Stimulated activated CD8-positive, alpha-beta memory T cell treated with anti-CD3 and anti-CD28 coated beads, Interleukin-7, amount 100 ng/mL, for 48 hours (primary cell): ENCODE measurements at places on chromosomes 6 and 20.

DNA sequence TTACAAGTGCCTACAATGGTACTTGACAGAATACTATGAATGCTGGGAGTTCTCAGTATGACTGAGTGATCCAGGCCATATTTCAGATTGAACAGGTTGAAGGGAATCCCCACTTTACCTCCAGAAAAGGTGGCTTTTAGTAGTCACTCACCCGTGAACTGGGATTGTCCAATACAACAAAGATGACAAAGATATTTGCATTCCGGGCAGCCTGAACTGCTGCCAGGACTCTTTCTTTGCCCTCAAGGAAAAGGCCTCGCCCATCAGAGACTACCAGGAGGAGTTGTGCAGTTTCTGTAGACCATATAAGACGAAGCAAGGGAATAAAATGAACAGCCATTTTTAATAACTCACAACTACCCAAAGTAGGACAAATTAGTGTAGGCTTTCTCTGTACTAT, 6.3 kb upstream of the LYRM2 start:
- no peak for DNase-seq

DNA sequence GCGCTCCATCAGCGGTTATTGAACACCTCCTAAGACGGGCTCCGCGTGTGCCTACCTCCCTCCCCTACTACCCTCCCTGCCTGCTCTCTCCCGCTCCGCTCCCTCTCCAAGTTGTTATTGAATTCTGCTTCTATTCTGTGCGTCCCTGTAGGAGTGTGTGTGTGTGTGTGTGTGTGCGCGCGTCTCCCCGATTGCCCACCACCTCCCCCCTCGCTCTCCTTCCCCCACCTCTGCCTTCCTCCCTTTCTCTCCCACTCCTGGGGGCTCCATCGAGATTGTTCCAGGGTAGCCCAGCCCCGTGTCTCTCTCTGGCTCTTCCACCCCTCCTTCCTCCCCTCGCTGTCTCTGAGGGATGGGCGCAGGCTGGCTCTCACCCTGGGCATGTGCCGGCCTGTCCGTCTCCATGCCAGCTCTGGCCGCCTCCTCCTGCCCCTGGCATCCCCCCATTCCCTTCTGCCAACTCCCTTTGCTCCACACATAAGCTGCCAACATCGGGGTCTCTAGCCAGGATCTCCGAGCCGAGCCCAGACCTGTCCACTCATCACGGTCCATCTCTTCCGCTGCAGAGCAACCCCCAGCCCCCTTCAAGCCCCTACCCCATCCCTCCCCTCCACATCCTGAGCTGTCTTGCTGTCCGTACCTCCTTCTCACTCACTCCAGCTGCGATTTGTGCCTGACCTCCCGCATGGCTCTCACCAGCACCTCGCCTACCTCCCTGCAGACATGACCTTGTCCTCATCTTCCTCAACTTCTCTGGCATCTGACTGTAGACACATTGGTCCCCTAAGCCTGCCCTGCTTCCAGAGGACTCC, 68.5 kb downstream of the SRC start:
- no peak for DNase-seq

- no peak for DNase-seq
Observed at GRCh38 chr6:31797588-31797987, 2.0 kb upstream of the VARS1 start.

DNA sequence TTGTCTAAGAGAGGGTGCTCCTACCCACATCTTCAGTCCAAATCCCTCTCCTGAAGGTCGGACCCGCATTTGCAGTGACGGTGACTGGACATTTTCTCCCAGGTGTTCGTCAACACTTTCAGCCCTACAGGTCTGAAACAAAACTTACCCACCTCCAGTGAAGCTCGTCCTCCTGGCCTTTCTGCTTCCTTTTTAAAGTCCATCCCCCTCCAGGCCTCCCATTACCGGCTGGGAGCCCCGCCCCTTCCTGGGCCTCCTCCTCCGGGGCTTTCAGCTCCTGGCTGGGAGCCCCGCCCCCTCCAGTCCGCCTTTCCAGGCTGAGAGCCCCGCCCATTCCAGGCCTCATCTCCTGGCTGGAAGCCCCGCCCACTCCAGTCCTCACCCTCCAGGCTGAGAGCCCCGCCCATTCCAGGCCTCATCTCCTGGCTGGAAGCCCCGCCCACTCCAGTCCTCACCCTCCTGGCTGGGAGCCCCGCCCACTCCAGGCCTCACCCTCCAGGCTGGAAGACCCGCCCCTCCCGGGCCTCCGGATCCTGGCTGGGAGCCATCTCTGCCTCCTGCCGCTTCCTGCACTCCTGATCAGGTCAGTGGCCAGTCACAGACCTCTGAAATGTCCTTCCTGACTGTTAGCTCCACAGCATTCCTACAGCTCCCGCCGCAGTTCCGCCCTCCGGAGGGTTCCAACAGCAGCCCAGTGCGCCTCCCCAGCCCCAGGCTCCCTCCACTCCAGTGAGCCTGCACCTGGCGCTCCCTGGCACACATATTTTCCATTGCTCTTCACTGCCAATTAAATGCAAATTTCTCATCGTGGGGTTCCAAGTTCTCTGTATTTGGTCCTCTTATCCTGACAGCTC, 98.5 kb downstream of the LY86 start:
- DNase-seq, result no peak

- peak; percentile 57 for DNase-seq
Observed at GRCh38 chr20:32285621-32286371, 8.3 kb downstream of the KIF3B start.

- DNase-seq, result no peak
Observed at GRCh38 chr6:118678866-118679265, 27.5 kb upstream of the CEP85L start.

GRCh38 chr20:31341470-31341869, 26.9 kb upstream of the DEFB118 start:
- DNase-seq, result no peak

- no peak for DNase-seq
Observed at GRCh38 chr20:39983655-39984054, 705.4 kb downstream of the MAFB start.

DNA sequence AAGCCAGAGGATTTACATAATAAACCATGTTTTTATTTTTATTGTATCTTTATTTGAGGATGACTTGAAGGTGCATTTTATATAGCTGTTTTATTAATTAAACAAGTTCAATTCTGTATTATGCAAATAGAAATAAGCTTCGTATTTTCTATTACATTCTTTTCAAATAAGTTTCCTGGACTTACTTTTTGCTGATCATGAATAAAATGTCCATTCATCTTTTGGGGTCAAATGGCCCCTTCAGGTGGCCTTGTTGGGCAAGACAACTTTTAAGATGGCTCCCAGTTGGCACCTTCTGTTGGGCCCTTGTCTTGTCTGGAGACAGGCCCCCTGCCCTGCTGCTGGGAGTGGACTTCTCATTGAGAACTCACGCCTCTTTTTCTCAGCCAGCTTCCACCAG, 654.6 kb upstream of the NOX3 start:
- DNase-seq, result no peak

DNA sequence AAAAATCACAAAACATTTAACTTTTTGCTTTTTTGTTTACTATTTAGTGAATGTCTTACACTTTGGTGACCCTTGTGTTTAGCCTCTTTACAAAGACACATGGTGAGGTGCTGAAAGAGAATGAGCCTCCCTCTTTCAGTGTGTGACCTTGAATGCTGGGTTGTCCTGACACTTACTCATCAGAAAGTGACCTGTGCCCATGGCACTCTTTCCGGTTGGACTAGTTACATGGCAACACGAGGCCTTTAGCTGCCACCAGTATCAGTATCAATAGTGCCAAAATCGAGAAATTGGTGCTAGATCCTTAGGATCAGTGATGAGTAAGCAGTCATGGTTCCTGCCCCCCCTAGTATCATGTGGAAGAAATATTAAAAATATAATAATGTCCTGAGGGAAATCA, 1.7 kb upstream of the RPL7L1 start:
- no peak for DNase-seq

DNA sequence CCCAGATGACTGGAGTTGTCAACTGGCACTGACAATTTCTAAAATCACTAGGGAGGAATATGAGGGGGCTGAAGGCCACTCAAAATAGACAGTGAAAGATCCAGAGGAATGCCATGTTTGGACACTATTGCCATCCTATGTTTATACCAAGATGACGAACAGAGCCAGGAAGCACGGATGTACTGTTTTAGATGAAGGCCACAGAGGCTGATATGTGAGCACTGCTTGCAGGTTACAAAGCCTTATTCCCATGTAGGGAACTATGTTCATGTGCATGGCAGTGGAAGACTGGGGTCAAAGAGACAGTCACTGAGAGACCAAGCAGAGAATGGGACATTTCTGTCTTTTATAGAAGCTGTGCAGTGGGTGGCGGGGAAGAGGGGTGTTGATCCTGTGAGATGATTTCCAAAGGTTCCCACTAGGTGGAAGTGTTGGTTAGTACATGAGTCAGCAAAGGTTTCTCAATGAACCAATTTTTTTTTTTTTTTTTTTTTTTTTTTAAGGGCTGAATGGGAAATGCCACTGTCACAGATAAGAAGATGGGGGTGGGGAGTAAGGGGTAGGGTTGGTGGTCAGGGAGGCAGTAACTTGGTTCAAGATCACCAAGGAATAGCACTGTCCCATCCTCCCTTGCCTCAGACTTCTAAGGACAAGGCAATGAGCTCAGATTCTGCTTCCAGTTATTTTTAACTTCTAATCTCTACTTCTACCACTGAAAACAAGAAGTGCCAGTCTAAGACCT, 46.7 kb upstream of the MOCS1 start:
- no peak for DNase-seq

DNA sequence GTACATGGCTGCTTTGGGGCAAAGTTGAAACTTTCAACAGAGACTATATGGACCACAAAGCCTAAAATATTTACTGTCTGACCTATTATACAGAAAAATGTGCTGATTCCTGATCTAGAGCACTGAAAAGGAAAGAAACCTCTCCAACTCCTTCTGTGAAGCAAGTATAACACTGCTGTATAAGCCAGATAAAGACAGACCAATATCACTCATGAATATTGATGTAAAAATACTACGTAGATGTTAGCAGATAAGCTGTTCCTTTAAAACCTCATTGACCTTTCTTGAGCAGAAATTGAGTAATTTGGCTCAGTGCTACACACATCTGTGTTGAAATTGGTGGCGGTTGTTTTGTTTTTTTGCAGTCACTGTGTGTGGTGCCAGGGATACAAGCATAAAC, 69.9 kb upstream of the HDAC2 start:
- no peak for DNase-seq

DNA sequence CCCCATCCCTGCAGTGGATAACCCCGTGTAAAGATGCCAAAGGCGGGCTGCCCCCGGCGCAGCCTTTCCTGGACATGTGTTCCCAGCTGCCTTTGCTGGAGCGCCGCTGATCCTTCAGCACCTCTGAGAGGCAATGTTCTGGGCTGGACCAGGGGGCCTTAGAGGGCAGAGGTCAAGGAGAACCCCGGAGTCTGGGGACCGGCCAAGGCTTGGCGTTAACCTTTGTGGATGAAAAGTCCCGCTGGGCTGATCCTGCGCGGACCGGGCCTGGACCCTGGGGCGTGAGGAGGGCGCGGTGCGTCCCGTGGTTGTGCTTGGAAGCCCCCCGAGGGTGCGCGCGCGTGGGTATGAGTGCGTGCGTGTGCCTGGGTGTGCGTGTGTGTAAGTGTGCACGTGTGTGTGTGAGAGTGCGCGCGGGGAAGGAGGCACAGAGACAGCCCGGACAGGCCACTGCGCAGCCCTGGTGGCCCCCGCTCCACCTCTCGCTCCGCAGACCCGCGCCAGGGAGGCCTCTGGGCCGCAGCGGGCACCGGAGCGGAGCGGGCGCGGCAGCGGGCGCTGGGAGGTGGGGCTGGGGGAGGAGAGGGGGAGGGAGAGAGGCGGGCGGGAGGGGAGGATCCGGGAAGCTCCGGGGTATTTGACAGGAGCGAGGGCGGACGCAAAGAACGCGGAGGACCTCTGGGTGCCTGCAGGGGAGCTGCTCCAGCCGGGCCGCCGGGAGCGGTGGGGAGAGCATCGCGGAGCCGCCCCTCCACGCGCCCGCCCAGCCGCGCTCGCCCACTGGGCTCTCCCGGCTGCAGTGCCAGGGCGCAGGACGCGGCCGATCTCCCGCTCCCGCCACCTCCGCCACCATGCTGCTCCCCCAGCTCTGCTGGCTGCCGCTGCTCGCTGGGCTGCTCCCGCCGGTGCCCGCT, at the start of gene SMOC2:
SMOC2 (plus strand) TSS at position 665 of the 914 bp plus-strand sequence; CDS start at position 852, 187 bp downstream.
- DNase-seq, result no peak

DNA sequence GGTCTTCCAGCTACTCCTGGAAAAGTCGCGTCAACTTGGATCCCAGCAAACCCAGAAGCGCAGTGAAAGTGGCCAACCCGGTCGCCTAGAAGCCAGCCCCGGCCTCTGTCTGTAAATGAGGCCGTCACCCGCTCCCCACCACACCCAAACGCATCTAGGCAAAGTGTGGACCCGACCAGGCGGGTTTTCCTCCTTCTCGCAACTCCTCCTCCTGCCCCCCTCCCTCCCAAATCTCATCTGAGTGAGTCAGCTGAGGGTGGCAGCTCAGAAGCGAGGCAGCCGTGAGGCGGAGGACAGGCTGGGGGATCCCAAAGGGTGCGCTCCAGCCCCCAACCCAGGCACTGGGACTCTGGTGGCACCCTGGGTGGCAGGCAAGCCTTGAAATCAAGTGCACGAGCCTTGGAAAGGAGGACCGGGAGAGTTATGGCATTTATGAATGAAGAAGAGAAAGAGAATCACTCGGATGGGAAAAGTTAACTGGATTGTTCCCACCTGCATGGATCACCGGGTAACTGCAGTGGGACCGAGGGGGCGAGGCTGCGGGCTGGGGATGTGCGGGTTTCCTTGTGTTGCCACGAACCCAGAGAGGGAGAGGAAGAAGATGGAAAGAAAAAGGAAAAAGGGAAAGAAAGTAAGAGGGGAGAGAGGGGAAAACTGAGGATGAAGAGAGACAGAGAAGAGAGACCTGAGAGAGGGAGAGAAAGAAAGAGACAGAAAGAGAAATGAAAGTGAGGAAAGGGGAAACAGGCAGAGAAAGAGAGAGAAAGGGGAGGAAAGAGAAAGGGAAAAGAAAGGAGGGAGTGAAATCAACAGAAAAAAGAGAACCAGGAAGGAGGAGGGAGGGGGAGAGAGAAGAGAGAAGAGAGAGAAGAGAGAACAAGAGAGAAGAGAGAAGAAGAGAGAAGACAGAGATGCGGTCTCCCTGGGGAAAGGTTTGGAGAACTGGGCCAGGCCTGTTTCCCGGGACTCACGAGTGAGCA, at the start of gene APCDD1L:
APCDD1L (minus strand) TSS at position 167 of the 980 bp plus-strand sequence. CDS start 692 bp downstream, outside the sequence.
- no peak for DNase-seq

- DNase-seq, result no peak
Observed at GRCh38 chr6:55953335-55953734, 77.9 kb upstream of the BMP5 start.

GRCh38 chr6:125489579-125490285, 188.0 kb upstream of the HDDC2 start:
- no peak for DNase-seq

- DNase-seq, result no peak
Observed at GRCh38 chr6:16184129-16184528, 54.3 kb upstream of the GMPR start.

GRCh38 chr6:89873721-89874120, 20.5 kb upstream of the GJA10 start:
- DNase-seq, result no peak
